Mucosa of descending colon (tissue), 3 donors: ENCODE measurements at places on chromosomes 16 and 17. TPM values are rescaled to one million over a fixed set of nuclear protein-coding genes. Genes with fewer than 3 reads are reported as not detected.

GRCh38 chr16:65657071-65657494 is 535.2 kb upstream of the CDH11 start:
- no peak for DNase-seq

GRCh38 chr16:28091656-28092055 is 28.1 kb upstream of the GSG1L start:
- DNase-seq, result no peak

DNA sequence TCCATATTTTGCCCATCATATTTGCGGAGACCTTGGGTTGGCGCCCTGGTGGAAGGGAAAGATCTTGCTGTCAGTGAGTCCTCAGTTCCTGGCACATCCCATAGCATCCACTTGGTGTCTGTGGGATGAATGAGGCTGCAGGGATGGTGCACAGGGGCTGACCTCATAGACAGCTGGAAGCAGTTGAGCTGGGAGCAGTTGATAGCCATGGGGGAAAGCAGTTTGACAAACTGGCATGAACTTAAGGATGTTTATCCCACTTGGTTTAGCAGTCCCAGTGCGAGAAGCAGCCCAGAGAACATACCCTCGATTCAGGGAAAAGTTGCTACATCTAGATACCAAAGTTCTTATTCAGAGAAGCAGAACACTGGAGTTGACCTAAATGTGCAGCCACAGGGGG is 80.7 kb downstream of the SNX29 start:
- DNase-seq, result no peak

GRCh38 chr17:15185625-15185991 is 79.5 kb downstream of the PMP22 start:
- no peak for DNase-seq

DNA sequence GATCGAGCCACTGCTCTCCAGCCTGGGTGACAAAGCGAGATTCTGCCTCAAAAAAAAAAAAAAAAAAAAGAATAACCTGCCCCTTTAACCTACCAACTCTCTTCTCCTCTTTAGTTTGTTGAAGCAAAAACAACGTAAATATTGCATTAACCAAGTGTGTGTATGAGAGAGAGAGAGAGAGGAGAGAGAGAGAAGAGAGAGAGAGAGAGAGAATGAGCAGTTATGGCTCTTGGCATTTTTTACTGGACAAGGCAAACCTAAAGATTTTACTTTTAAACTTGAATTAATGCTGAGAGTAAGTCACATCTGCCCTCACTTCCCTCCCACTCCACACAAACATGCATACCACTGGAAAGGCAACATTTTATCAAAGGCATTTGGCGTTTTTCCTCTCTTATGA is 3.0 kb upstream of the SLFN5 start:
- no peak for DNase-seq

- no peak for DNase-seq
Observed at GRCh38 chr16:87012954-87013938, 303.9 kb downstream of the C16orf95 start.

DNA sequence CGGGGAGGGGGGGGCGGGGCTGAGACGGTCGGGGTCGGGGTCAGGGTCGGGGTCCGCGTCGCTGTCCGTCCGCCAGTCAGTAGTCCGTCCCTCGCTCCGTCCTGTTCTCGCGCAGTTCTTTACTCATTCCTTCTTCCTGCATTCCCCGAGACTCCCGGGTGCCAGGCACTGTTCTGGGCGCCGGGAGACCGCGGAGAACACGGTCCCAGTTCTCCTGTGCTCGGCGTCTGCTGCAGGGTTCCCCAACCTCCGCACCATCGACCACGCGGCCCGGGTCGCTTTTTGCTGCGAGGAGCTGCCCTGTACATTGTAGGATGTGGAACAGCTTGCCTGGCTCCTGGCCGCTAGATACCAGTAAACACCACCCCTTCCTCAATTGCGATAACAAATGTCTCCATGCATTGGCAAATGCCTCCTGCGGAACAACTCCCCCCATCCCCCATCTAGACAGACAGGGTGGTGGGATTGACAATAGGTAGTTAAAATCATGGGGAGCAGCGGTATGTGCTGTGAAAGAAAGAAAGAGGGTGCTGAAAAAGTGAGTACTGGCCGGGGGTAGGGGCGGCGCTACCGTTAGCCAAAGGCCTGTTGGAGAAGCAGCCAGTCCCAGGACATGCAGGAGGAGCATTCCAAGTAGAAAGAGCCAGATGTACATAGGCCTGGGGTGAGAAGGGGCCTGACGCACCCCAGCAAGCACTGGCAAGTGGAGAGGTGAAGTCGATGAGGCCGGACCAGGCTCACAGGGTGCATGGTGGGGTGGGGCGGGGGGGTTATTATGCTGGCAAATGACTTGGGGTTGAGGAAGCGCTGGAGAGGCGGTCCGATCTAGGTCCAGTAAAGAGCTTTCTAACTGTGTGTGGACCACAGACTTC is 631 bp downstream of the TRAF7 start:
- DNase-seq, result peak; percentile 43

DNA sequence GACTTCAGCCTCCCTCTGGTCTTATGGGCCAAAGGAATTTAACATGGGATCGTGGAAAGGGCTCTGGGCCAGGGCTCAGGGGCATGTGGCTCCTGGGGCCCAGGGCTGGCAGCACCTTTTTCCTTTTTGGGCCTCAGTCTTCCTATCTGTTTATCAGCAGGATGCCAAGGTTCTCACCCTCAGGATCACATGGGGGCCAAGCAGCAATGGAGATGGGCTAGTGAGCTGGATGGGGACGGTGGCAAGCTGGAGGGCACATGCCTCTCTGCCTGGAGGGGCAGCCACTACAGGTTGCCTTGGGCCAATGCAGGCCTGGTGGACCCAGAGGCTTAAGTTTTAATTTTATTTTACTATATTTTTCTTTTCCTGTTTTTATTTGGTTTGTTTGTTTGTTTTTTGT is 95.4 kb downstream of the CYLD start:
- no peak for DNase-seq

DNA sequence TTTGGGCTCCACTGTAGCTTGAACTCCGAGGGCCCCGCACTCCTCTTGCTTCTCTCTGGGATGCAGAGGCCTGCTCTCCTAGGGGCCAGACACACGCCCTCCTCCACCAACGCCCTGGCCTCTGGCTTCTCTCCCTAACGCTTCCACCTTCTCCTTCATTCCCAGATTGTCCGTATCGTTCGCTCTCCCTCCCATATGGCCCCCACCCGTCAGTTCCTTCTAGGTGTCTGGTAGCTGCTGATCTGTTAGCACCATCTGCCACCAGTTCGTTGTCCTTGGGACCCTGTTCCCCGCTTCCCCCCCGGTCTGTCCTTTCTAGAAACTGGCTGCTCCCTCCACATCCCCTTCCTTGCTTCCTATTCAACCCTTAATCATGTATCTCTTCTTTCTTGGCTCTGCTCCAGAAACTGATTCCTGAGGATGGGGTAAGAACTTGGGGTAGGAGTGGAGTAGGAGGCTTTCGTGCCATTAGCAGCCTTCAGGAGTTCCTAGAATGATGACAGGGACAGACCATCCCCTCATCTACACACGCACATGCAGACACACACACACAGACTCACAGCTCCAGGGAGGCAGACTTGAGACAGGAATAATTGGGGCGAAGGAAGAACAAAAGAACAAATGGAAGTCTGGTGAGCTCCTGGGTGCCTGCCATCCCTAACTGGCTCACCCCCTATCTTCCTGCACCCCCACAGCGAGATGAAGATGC is 4.3 kb downstream of the ATP1B2 start:
- no peak for DNase-seq

GRCh38 chr17:19712436-19713004 is 3.9 kb downstream of the SLC47A2 start:
- DNase-seq, result no peak

- no peak for DNase-seq
Observed at GRCh38 chr17:45013021-45013997, 38.1 kb downstream of the DCAKD start.

- DNase-seq, result peak; percentile 46
Observed at GRCh38 chr17:28748852-28749515, 5.2 kb downstream of the TRAF4 start.

DNA sequence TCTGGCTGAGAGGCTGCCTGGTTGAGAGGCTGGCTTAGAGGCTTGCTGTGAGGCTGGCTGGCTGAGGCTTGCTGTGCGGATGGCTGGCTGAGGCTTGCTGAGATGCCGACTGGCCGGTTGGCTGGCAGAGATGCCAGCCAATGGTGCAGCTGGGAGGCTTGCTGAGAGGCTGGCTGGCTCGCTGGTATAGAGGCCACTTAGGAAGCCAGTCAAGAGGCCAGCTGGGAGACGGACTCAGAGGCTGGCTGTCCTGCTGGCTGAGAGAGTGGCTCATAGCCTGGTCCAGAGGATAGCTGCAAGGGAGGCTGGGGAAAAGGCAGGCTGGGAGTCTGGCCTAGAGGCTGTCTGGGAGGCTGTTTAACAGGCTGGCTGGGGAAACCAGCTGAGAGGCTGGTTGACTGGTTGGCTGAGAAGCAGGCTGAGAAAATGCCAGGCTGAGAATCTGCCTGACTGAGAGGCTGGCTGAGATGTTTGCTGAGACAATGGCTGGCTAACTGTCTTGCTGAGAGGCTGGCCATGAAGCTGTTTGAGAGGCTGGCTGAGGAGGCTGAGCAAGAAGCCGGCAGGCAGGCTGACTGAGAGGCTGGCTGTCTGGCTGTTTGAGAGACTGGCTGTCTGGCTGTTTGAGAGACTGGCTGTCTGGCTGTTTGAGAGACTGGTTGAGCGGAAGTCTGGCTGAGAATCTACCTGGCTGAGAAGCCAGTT is 37.5 kb upstream of the ACSM2B start:
- no peak for DNase-seq

Gene RHBDL3
- 2.3 TPM for total RNA-seq

Gene C1QL1
- total RNA-seq, result 6.5 TPM

Gene P2RX5
- 2.2 TPM for total RNA-seq

Gene KRT31
- total RNA-seq, result not detected

Gene FN3K
- total RNA-seq, result 39.4 TPM

Gene CCL4
- total RNA-seq, result 3.7 TPM

Gene TRAP1
- 69.1 TPM for total RNA-seq

Gene KRT32
- total RNA-seq, result not detected

Gene OR1A1
- total RNA-seq, result not detected

Gene TP53TG3
- total RNA-seq, result not detected
